ENCODE measurements at places on chromosomes 5 and 9. TPM values are rescaled to one million over a fixed set of nuclear protein-coding genes. Genes with fewer than 3 reads are reported as not detected.

- no peak for DNase-seq
These were observed 2.9 kb downstream of the TNIP1 start for GRCh38 chr5:151077967-151078366.

DNA sequence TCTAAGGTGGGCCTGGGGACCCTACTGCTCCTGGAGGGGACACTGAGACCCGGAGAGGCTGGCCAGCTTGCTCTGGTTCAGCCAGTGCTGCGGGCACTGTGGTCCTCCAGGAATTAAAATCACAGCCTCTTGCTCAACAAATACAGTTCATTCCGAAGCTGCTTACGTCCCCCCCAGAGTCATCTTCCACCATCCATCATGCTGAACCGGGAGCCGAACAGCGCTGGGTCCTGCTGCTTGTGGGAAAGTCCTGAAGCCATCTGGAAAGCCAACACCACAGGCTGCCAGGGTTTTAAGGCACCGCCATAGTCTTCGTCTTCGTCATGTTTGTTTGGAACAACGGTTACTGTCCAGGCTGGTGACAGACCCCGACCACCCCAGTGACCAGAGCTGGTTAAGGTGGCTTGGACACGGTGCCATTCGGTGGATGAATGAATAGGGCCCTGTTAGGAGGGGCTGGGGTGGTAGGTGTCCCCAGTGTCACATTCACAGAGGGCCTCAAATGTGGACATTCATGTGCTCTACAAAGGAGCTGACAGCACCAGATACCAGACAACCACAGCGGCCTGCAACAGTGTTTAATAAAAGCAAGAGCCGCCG lies 81.6 kb upstream of the PHYKPL start:
- no peak for DNase-seq

MOB3B gene
- total RNA-seq, result 21.8 TPM

- DNase-seq, result no peak
These were observed 80.2 kb upstream of the ZNF169 start for GRCh38 chr9:94178927-94179326.

- no peak for DNase-seq
These were observed 35.8 kb upstream of the CDH6 start for GRCh38 chr5:31157720-31158119.

ITK gene
- total RNA-seq, result not detected

DNA sequence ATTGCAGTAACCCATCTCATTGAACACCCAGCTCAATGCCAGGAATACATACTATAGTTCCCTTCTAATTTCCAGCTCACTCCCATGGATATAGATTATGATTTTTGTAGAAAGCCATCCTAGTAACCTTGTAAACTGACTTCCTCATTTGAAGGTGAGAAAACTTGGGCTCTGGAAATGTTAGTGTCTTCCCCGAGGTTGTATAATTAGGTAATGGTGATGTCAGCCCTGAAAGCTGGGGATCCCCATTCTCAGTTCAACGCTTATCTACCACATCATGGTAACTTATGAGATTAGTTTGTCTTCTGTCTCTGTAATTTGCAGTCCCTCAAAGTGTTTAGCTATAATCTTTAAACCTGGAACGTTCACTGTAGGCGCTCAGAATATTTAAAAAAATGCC lies 34.6 kb upstream of the PTCH1 start:
- DNase-seq, result no peak

All from neural crest cell (in vitro differentiated cells).